ENCODE measurements at places on chromosomes 3 and 15.

- DNase-seq = no peak
Measured at GRCh38 chr3:115571413-115571812, 51.9 kb upstream of the GAP43 start.

- DNase-seq = no peak
Measured at GRCh38 chr3:42498791-42499477, 3.5 kb upstream of the VIPR1 start.

DNA sequence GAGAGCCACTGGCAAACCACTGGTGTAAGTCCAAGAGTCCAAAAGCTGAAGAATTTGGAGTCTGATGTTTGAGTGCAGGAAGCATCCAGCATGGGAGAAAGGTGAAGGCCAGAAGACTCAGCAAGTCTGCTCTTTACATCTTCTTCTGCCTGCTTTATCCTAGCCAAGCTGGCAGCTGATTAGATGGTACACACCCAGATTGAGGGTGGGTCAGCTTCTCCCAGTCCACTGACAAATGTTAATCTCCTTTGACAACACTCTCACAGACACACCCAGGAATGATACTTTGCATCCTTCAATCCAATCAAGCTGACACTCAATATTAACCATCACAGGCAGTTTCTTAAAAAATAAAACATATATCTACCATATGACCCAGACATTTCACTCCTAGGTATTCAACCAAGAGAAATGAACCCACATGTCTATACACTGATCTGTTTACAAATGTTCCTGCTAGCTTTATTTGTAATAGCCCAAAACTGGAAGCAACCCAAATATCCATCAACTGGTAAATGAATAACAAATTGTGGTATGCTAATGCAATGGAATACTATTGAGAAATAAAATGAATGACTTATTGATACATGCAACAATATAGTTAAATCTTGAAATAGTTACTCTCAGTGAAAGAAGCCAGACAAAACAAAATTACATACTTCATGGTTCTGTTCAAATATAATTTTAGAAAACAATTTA is 373.8 kb downstream of the ZNF385D start:
- DNase-seq = no peak

DNA sequence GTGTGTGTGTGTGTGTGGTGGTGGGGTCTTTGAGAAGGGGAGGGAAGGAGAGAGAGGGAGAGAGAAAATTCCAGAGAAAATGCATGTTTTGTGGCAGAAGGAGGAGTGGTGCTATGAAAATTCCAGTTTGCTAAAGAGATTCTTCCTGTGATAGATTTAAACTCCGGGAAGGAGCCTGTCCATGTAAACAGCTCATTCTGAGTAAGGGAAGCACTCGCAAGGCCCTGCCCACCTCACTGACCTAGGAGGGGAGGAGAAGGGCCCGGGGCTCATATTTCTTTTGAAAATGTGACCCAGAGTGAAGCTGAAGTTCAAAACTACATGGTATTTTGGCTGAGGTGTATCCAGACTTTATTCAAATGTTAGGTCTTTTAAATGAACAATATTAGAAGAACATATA is 41.3 kb downstream of the ADAMTSL3 start:
- DNase-seq = no peak

DNA sequence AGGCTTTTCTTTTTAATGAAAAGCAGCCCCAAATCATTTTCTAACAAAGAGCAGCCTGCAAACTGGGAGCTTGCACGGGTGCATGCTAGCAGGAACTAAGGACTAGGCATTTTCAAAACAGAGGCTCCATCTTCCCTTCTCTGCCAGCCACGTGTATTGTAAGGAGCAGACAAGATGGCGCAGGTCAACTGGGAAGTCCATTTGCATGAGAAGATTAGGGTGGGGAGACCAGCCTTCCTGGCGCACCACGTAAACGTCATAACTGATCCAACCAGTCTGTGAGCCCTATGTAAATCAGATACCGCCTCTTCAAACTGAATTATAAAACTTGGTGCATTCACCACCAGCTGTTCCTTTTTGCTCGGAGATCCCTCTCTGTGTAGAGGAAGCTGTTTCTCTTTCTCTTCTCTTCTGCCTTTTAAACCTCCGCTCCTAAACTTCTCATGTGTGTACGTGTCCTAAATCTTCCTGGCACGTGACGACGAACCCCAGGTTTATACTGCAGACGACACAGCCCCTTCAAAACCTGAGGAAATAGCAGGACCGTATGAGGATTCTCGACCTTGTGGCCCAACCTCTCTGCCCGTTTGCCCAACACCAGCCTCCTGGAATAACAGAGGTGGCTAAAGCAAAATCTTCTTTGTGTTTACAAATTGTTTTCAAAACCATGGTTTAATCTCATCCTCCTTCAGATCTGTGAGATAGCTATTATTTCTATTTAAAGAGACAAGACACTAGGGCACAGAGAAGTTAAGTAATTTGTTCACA is 26.4 kb upstream of the SLC30A4 start:
- DNase-seq = no peak

- no peak for DNase-seq
Measured at GRCh38 chr3:130529486-130530215, 12.7 kb downstream of the COL6A6 start.

All from C1 segment of cervical spinal cord (tissue), 14 donors.